Stimulated activated CD4-positive, alpha-beta T cell treated with anti-CD3 and anti-CD28 coated beads, Interleukin-4, amount 100 ng/mL, for 24 hours (primary cell): ENCODE measurements at places on chromosomes 6 and 20.
A peak's percentile ranks its signal among the peaks of the same experiment; 100 is the strongest.

DNA sequence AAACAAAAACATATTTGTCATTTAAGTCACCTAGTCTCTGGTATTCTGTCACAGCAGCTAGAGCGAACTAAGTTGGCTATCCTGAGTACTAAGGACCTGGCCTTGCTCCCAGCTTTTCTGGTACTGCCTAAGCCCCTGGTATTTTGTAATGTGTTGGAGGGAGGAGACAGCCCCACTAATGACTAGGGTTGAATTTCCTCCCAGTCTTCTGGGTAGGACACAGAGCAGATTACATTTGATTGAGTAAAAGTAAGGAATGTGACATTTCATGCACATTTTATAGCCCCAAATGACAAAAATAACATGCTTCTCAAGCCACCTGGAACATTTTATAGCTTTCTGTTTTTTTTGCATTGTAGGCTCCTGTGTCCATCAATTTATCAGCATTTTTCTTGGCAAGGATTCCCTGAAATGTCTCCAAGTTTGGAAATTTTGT, 47.9 kb upstream of the DDR1 start:
- DNase-seq: no peak

DNA sequence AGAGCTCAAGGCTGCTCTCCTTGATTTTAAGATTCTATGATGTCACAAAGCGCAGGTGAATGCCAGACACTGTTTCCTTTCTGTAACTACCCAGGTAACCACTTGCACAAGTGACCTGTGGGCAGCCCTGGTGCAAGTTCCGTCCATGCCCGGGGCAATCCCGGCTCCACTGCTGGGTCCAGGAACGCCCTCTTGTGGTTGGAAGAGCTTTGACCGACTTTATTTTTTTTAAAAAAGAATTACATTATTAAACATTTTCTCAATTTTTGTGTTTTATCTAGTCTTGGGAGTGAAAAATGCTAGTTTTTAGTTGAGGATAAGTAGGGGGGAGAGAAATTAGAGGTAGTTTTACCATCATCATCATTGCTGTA, 695.2 kb downstream of the QKI start:
- DNase-seq: no peak

DNA sequence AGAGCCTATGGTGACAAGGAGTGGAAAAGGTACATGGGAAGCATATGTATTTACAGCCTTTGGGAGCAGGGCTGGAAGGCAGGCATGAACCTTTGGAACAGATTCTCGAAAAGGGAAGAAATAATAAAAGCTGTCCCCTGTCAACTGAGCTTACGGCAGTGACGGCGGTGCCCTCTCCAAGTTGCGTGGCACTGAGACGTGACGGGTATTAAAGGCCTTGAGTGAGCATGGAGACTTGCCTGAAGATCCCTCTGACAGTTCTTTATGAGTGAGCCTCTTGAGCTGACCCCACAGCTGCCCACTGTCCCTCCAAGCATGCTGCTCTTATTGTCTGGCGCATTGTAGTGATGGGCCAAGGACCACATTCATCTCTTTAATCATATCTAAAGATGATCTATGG, 388.5 kb downstream of the ZFAND3 start:
- no peak for DNase-seq

DNA sequence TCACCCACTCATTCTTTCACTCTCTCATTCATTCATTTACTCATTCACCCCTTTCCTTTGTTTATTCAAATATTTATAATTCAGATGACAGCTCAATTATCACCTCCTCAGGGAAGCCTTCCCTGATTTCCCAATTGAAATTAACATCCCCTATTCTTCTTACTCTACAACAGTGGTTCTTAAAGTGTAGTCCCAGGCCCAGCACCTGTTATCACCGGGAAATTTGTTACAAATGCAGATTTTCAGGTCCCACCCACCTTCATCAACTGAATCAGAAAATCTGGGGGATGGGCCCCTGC, 30.3 kb downstream of the KIAA1755 start:
- DNase-seq: no peak

GRCh38 chr6:105220186-105220585, 40.4 kb upstream of the POPDC3 start:
- no peak for DNase-seq

- DNase-seq: no peak
These were observed 12.1 kb downstream of the ZDHHC14 start for GRCh38 chr6:157392927-157393668.

- no peak for DNase-seq
These were observed 1.3 kb upstream of the NKAIN2 start for GRCh38 chr6:123802351-123802696.

DNA sequence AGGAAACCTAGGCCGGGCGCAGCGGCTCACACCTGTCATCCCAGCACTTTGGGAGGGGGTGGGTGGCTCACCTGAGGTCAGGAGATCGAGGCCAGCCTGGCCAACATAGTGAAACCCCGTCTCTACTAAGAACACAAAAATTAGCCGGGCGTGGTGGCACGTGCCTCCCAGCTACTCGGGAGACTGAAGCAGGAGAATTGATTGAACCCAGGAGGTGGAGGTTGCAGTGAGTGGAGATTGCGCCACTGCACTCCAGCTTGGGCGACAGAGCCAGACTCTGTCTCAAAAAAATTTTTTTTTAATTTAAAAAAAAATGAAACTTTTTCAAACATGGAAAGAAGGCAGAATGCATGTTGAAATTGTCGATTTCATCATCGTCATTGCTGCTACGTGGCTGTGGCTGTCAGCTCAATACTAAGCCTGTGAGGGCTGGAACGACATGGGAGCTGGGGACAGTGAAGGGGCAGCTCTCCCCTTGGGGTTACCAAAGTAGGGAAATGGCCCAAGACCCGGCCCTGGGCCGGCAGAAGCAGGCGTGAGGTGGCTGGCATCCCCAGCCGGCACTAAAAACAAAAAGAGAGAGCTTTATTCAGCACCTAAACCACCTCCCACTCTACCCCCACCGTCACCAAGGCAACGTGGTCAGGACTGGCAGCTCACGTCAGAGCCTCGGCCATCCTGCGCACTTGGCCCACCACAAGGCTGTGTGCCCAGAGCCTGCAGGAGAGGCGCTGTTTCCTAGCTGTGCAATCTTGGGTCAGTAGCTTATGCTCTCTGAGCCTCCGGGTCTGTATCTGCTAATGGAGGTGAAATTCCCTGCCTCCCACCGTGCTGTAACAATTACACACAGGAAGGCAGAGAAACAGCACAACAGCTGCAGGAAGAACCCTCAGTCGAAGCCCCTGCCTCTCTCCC, 30.8 kb downstream of the AGPAT4 start:
- DNase-seq: no peak

DNA sequence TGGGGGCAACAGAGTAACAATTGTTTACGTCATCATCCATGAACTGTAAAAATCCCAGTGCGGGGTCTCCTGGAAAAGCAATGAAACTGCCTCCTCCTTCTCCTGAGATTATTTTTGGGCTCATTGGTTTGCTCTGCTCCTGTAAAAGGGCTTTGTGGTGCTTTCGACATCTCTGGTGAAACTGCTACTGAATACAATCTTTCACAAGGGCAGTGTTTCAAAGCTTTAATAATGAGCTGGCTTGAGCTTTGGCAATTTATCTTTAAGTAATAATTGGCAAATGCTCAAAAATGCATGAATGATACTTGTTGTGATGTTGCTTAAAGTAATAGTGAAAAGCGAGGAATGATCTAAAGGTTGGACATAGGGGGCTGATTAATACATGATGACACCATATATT, 43.5 kb upstream of the ENPP1 start:
- DNase-seq: no peak

DNA sequence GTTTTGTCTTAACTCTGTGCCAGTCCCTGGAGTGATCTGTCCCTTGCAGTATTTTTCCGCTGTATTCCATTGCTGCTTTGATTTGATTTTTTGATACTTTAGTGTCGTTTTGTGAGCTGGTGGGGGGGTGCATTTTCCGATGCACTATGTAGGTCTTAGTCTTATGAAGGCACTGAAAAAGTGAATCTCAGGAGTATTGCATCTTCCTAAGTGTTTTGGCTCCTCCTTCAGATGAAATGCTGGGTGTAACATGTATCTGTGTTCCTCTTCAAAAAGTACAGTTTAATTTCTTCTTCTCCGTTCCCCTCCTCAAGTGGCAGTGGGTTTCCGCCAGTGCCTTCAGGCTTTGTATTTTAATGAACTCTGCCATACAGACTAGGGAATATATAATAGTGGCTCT, 580.7 kb upstream of the GJE1 start:
- DNase-seq: no peak

DNA sequence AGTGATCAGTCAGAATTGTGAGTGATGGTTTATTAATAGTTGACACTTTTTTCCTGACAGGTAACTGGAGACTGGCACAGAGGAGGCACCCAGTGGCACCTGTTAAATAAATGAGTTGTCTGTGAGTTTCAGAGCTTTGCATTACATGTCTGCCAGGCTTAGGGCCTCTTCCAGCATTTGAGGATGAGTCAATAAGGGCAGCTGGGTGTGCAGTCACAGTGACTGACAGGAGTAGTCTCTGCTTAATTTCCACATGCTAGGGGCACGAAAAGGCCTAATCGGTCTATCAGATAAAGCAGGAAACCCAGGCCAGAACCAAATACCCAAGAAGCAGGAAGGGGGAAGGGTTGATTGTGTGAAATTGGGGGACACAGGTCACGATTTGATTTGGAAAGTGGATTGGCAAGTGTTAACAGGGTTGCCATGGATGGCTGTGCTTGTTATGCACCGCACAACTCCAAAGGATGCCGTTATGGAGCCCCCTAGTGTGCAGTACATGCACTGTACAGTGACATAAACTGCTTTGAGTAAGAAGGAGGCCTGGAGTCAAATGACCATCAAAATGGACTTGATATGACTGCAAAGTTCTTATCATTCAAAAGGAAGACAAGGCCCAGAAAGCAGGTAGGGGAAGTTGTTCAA, 111.9 kb upstream of the GGTLC1 start:
- DNase-seq: peak; percentile 54

DNA sequence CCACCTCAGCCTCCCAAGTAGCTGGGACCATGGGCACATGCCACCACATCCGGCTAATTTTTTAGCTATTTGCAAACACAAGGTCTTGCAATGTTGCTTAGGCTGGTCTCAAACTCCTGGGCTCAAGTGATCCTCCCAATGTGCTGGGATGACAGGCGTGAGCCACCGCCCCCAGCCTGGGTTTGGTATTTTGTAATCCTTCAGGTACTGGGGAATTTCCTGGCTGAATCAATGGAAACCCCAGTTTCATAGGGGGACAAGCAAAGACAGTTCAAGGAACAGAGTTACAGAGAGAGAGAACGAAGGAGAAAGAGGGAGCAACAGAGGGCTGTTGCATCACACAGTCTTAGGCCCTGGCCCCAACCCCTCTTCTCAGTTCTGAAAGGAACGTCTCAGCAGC, 35.7 kb downstream of the RAB44 start:
- no peak for DNase-seq

GRCh38 chr6:50992704-50993625, 174.3 kb downstream of the TFAP2B start:
- DNase-seq: no peak

- no peak for DNase-seq
These were observed 88.1 kb downstream of the SNAP25 start for GRCh38 chr20:10306440-10307358.

DNA sequence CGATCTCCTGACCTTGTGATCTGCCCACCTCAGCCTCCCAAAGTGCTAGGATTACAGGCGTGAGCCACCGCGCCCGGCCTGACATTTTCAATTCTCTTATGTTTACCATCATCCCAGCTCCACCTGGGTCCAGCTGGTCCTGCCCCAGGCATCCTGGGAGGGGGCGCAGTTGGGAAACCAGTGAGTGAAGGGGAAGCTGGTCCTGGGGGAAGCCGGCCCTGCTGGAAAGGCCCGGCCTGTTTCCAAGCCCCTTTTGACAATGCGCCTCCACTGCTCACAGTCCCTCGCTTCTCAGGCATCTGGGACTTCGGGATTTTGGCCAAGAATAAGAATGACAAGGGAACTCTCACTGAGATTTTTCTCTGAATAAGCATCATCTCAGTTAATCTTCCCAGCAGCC, 14.2 kb downstream of the SLC13A3 start:
- no peak for DNase-seq

DNA sequence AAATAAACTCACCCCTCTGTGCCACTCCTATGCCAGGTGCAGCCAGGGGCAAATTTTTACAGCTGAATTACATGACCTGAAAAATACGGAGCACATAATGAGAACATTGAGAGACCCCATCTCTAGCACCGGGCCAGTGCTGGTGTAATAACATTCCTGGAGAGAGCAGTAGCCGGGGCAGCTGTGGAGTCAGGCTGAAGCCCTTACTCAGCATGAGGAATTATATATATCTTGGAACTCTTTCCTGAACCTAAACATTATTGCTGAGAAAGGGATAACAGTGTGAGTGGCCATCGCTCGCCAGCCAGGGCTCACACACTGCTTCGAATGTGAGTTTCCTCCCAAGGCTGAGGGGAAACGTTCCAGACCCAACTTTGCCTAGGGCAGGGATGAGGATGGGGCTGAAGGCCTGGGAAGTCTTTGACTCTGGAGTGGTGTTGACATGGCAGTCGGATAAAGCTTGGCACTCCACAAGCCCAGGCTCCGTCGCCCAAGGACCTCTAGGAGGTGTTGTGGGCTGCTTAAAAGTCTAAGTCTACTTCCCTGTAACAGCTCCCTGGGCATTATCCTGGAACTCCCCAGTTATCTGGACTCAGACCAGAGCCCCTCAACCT, 269.8 kb downstream of the CDC5L start:
- no peak for DNase-seq

- no peak for DNase-seq
These were observed 4.2 kb downstream of the TULP1 start for GRCh38 chr6:35508542-35508941.

GRCh38 chr6:14046476-14047068, 71.0 kb upstream of the CD83 start:
- peak; percentile 50 for DNase-seq

DNA sequence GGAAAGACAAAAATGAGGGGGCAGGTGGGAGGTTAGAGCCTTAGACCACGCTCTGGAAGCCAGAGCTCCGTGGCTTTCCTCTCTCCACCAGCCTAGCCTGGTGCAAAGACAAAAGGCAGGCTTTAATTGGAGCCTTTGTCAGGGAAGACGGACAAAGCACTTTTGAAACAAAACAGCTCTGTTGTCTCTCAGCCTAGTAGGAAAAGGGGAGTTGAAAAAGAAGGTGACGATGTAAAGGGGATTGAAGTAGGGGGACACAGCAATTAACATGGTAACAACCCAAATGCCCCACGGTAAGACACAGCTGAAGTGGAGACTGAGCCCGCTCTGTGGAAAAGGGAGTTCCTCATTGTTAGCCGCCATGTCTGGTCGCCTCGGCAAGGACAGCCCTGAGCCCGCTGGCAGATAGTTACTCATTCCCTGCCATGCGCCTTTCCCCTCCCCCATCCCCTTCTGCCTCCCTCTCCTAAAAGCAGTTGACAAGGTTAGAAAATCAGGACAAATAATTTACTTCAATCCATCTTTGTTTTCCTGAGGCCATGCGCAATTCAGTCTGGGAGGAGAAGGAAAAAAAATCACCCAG, 93.0 kb downstream of the TCP11 start:
- no peak for DNase-seq
